Activated CD8-positive, alpha-beta memory T cell treated with anti-CD3 and anti-CD28 coated beads for 4 hours (primary cell): ENCODE measurements at places on chromosomes 5 and 9.
A peak's percentile ranks its signal among the peaks of the same experiment; 100 is the strongest.

GRCh38 chr9:112046181-112046580, 128.9 kb downstream of the SUSD1 start:
- DNase-seq: no peak

- DNase-seq: no peak
These were observed 1.8 kb upstream of the ASB6 start for GRCh38 chr9:129643706-129644105.

GRCh38 chr5:151141535-151141934, 16.0 kb downstream of the ANXA6 start:
- DNase-seq: peak; percentile 42

DNA sequence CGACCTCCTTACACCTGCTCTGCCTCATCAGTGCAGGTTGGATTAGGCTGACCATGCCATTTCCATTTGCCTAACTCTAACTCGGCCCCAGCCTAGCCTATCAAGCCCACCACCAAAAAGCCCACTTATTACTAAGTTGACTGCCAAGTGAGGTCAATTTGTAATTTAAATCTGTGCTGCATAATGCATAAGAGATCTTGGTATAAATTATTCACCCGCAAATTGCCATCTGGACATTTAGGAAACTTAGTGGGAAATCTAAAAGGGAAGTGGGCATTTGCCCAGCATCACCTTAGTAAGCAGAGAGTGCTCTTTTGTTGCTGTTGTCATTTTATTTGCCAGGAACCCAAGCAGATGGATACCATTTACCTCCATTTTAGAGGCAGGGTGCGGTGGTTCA, 143.0 kb downstream of the SPOCK1 start:
- DNase-seq: no peak

- DNase-seq: no peak
These were observed 36.0 kb upstream of the FUBP3 start for GRCh38 chr9:130543368-130543767.

DNA sequence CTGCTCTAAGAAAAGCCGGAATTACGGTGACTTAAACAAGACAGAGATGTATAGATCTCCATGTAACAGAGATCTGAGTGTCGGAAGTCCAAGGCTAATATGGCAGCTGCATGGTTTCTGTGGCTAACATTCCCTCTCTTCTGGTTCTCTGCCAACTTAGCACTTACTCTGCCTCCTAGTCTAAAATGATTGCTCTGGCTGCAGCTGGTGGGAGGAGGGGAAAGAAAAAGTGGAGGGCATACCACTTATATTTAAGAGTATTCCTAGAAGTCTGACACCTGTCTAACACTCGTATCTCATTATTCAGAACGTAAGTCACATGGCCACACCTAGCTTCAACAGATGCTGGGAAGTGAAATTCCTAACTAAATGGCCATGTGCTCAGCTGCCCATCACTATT, 551.5 kb upstream of the TLE4 start:
- DNase-seq: no peak

- no peak for DNase-seq
These were observed 6.1 kb downstream of the BASP1 start for GRCh38 chr5:17223367-17224185.
